SW 1271 (cell line): ENCODE measurements at places on chromosomes 4 and X.

DNA sequence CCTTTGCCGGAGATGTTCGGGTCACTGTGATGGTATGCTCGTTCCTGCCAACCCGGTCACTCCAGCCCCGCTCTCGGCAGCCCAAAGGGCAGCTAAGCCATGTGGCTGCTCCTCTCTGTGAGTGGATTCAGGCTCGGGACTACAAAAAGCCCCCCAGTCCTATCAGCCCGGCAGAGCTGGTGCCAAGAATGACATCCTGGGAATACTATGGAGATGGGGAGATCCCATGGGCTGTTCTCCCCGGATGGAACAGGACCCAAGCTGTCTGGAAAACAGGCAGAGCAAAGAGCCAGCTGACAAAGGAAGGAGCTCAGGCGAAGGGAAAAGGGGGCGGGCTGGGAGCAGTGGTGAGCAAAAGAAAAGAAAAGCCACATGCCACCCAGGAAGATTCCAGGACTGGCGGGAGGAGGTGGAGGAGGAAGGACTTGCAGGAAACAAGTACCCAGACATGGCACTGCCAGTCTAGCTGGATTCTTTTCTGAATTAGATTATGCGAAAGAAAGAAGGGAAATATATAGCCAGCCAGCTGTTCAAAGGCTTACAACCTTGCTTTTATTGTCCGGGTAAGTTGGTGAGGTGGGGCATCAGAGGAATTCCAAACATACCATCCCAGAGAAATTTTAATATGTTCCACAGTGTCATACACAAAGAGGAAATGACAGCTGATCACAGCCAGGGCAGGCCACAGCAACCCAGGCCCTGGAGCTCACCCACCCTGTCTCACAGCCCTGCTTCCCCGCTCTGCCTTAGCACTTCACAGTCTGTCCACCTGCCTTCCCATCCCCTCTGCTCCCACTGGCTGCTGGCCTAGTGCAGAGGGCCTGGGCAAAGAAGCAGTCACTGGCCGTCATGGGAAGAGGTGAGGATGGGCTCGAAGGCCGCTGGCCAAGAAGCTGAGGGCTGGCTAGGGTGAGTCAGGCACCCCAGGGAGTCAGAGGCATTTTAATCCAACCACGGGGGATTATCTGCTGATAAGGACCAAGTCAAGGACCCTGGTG is 3.4 kb downstream of the NDP start:
- DNase-seq = no peak

DNA sequence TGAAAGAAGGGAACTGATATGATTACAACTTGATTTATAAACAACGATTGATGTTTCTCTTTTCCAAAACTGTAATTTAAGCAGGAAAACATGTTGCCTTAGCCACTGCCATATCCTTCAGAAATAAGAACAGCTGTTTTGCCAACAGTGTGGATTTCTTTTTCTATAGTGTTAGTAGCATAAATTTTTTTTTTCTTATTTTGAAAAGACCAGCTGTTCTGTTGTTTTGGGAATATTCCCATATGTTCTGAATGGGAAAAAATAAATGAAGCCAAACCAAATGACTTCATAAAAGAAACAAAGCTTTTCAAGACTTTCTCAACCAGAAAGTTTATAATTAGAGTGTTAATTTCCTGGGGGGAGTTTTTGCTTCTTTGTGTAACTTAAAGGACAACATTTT is 83.9 kb upstream of the ARHGAP24 start:
- DNase-seq = no peak

- no peak for DNase-seq
Observed at GRCh38 chr4:121330180-121330665, 50.6 kb downstream of the QRFPR start.

DNA sequence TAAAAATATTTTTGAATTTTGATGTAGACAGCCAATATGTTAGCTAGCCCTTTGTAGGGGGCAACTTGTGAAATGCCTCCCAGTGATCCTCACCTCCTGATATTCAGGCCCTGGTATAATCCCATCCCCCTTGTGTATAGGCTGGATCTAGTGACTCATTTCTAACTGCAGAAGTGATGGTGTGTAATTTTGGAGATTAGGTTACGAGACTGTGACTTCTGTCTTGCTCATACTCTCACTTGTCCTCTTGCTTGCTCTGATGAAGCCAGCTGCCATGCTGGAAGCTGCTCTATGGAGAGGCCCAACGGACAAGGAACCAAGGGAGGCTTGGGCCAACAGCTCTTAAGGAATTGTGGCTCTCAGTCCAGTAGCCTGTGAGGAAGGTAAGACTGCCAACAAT is 61.7 kb downstream of the GPR82 start:
- DNase-seq = no peak

GRCh38 chrX:24858004-24858746 is 157.6 kb downstream of the ARX start:
- DNase-seq = no peak

DNA sequence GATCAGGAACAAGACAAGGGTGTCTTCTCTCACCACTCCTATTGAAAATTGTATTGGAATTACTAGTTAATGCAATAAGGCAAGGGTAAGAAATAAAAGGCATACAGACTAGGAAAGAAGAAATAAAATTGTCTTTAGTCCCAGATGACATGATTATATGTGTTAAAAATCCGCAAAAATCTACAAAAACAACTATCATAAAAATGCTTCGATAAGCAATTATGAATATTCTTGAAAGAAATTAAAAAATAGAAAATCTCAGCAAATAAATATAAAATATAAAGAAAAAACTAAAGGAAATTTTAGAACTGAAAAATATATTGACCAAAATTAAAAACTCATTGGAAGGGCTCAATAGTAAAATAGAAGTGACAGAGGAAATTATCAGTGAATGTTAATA is 243.3 kb downstream of the ZNF674 start:
- no peak for DNase-seq

DNA sequence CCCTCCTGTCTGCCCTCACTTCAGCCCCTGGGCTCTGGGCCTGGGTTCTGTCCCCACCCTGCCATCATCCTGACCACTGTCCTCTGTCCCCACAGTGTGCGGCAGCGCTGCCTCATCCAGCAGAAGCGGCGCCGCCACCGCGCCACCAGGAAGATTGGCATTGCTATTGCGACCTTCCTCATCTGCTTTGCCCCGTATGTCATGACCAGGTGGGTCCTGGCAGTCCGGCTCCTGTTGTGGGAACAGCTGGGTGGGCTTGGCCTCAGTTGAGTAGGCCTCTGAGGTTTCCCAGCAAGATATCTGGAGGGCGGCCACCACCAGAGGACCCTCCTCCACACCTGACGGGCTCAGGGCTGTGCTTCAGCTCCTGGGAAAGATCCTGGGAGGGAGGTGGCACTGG is 2.2 kb downstream of the GPR78 start:
- DNase-seq = no peak

DNA sequence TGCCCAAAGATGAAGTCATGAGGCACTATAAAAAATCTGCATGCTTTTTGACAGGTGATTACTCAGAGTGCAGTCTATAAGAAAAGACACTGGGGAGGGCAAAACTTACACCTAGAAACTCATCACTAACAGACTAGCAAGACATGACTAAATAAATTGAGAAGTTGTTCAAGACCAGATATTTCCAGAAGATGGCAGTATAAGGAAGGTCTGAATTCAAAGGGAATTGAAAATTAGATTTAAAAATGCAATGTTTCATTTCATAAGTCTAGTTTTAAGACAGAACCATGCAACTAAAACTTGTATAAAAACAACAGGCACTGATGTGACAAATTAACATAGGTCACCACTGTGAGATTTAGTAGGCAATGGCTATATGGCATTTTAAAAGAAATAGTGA is 232.5 kb upstream of the POF1B start:
- peak; percentile 0 for DNase-seq

GRCh38 chrX:2629316-2630007 is 61.6 kb upstream of the CD99 start:
- no peak for DNase-seq

GRCh38 chr4:51965862-51966261 is 54.3 kb downstream of the LRRC66 start:
- no peak for DNase-seq

DNA sequence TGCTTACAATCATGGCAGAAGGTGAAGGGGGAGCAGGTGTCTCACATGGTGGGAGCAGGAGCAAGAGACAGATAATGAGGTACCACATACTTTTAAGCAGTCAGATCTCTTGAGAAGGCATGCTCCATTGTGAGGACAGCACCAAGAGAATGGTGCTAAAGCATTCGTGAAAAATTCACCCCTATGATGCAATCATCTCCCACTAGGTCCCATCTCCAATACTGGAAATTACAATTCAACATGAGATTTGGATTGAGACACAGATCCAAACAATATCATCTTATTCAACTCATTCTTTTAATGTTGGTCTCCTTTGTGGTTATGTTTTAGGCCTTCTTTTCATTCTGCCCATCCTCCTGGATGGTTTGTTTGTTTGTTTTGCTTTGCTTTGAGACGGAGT is 54.1 kb upstream of the PDLIM5 start:
- DNase-seq = no peak

DNA sequence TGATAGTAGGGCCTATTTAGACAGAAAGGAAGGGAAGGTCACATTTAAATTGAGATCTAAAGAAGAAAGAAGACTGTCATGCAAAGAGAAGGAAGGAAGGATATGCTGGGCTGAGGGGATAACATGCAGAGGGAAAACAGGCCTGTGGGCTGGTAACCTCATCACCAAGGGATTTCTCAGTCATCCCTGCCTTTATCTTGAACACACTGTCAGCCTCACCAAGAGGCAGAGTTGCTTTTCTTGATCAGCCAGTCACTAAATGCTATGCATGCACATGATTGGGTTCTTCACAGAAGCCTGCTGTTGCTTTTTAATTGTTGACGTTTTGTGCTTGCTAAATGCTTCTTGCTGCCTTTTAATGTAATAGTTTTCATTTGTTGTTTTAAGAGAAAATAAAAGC is 113.0 kb downstream of the ARHGAP24 start:
- no peak for DNase-seq

DNA sequence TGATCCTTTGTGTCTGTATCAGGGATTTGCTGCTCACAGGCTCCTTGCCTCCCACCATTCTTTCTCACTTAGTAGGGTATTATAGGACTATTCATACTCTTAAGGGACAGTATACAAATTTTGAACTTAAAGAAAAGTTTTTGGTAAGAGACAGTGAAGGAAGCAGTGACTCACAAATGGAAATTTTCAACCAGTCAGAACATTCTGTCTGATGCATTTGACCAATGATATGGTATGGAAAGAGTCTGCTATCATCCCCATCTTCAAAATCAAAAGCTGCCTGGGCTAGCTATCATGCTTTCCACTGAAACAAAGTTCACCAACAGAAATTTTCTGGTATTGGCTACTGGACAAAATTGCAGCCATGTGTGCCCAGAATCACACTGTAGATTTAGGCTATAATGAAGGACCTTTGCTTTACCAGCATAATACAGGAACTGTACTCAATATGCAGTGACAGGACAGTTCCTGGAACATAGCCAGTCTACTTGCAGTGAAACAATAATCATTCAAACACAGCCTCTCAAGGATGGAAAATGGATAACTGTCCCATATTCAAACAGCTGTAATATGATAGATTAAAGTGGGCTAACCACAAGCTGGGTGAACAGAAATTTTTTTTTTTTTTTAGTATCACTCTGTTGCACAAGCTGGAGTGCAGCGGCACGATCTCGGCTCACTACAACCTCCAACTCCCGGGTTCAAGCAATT is 109.0 kb upstream of the ACSL4 start:
- DNase-seq = no peak

DNA sequence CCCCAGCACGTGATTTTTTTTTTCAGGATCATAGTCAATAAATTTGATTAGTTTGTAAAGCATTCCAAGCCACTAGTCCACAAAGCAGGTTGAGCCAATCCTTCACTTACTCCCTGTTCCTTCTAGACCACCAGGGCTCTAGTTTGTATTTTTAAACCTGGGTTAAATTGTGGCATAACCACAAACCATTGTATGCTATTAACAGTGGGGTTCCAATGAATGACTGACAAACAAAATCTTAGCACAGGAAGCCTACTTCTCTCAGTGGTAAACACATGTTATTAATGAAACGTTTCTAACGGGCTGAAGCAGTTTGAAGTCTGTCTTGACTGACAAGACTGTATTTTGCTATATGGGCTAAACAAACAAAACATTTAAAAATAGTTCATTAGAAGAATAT is 48.6 kb upstream of the GYPA start:
- DNase-seq = no peak

- no peak for DNase-seq
Observed at GRCh38 chrX:9644335-9644734, 121.3 kb downstream of the GPR143 start.

- no peak for DNase-seq
Observed at GRCh38 chrX:34909151-34909550, 33.4 kb upstream of the FAM47B start.

DNA sequence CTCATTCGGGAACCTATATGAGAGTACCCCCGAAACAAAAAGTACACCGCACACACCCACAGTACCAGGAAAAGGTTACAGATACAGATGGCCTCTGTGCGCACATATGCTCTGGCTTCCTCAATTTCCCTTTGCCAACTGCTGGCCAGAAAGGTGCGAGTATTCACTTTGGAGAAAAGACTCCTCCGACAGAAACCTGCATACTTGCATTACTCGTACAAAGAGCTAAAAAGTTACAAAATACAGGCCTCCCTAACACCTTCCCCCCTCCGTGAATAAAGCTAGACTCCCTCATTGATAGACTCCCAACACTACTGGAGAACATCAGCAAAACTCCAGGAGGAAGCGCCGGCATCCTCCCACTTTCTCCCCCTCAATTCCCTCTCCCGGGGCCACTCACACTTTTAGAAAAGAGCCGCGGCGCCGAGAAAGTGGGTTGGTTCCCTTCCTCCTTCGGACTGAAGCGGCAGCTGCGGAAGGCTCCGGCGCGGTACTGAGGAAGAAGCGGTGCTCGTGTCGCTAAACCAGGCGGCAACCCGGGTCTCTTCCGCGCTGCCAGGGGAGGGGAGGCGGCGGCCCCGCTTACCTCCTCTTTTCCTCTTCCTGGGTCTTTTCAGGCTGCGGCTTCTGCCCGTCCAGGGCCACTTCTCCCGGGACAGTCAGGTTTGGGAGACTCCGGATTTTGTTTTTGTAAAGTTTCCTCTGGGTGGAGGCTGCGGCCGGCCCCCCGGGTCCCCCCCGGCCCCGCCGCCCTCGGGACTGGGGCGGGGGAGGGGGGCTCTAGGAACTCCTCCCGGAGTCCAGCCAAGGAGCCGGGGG is 1.1 kb downstream of the FBXW7 start:
- no peak for DNase-seq

GRCh38 chr4:2248821-2249261 is 6.9 kb upstream of the HAUS3 start:
- no peak for DNase-seq

DNA sequence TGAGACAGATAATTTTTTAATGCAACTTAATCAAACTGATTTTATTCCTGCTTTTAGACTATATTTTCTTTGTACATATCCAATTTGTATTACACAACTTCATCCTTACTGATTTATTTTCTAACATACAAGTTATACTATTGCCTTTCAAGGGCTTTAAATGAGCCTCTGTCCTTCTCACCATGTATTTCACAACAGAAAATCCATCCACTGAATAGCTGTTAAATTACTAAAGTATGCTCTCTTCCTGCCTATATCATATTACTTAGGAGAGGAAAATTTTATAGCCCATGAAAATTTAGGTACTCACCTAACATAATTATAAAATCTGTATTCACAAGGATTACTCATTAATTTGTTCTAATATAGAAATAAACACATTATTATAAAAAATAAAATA is 528.6 kb downstream of the ANKRD50 start:
- no peak for DNase-seq
